WERI-Rb-1 (cell line): ENCODE measurements at places on chromosomes 7 and 10.

DNA sequence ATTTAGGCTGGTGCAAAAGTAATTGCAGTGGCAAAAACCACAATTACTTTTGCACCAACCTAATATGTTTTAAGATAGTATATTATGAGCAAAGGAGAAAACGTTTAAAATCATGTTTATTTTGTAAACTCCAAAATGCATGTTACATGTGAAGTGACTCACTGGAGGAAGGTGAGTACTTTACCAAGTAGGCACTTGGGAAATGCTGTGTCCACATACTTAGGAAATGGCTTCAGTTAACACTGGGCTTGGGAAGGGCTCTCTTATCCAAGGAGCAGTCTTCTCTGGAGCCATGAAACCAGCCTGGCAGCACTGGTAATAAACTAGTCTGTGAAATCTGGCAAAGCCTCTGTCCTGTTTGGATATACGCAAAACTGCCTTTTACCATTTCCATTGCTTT is 4.4 kb downstream of the RPS24 start:
- no peak for DNase-seq

- no peak for DNase-seq
Observed at GRCh38 chr7:55348502-55348901, 16.6 kb upstream of the LANCL2 start.

- DNase-seq = no peak
Observed at GRCh38 chr10:132136097-132136521, 50.6 kb upstream of the DPYSL4 start.

DNA sequence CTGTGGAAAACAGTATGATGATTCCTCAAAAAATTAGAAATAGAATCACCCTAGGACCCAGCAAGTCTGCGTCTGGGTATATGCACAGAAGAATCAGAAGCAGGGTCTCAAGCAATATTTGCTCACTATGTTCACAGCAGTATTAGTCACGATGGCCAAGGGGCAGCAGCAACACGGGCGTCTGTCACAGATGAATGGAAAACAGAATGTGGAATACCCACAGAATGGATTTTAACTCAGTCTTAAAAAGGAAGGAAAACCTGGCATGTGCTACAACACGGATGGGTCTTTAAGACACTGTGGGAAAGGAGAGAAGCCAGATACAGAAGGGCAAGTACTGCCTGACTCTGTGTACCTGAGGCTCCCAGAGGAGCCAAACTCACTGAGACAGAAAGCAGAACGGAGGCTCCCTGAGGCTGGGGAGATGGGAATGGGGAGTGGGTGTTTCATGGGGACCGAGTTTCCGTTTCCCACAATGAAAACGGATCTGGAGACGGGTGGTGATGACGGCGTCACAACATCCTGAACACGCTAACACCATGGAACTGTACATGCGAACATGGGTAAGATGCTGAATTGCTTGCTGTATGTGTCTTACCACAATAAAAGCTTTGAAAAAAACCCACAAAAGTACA is 36.7 kb upstream of the INPP5A start:
- DNase-seq = no peak

- DNase-seq = no peak
Observed at GRCh38 chr10:65090991-65091390, 1569.8 kb downstream of the REEP3 start.

GRCh38 chr10:112700215-112700671 is 249.8 kb upstream of the TCF7L2 start:
- DNase-seq = no peak

GRCh38 chr10:23432639-23433038 is 6.2 kb upstream of the OTUD1 start:
- DNase-seq = no peak

GRCh38 chr7:41637049-41637448 is 65.8 kb downstream of the INHBA start:
- DNase-seq = no peak

GRCh38 chr10:103395754-103396066 is 565 bp downstream of the ATP5MK start:
- DNase-seq = no peak

DNA sequence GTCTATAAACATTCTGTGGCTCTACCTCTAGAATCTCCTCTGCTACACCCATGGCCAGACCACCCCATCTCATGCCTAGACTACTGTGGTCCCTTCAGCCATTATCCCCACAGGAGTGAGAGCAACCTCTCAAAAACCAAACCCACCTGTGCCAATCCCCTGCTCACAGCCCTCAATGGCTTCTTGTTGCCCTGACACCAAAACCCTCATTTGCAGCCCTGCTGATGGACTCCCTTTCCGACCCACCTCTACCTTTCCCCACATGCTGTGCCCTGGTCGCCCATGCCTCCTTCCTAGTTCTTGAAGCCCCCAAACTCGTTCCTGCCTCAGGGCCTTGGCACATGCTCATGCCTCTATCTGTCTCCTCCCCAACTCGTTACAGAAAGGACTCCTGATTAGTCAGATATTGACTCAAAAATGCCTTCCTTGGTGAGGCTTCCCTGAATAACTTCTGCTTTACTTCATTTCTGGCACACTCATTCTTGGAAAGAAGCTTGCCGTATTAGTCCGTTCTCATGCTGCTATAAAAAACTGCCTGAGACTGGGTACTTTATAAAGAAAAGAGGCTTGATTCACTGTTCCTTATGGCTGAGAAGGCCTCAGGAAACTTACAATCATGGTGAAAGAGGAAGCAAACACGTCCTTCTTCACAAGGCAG is 104.2 kb downstream of the TEX36 start:
- DNase-seq = no peak

- no peak for DNase-seq
Observed at GRCh38 chr10:87844837-87845623, 18.3 kb downstream of the KLLN start.

GRCh38 chr10:69467928-69468750 is 16.9 kb downstream of the TSPAN15 start:
- DNase-seq = no peak

DNA sequence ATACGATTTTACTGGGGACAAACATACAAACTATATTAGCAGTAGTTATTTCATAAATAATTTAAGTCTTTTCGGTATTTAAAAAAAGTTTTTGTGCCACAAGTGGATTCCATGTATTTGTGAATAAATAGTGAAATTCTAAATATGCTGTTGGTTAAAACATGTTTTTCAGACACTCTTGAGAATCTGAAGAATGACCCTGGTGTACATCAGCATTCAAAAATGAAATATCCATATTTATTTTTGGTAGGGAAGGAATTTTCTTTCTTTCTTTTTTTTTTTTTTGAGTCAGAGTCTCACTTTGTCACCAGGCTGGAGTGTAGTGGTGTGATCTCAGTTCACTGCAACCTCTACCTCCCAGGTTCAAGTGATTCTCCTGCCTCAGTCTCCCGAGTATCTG is 136.1 kb upstream of the CDK6 start:
- DNase-seq = no peak

DNA sequence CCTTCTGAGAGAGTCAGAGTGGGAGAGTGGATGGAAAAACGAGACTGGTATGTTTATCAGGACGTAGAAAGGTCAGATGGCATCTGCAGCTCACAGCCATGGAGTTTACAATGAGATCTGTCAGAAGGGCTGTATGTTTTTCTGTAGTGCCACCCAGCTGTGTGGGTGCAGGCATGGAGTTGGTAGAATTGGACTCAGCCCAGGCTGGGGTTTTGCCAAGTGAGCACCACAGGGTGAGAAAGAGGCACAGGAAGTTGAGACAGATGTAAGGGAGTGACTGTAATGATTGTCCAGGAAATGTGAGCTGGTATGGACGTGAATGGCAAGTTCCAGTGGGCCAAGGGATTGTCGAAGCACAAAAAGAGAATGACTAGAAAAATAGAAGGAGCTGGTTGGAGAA is 9.1 kb upstream of the ZYX start:
- no peak for DNase-seq
